ENCODE measurements at places on chromosomes 5 and 9. TPM values are rescaled to one million over a fixed set of nuclear protein-coding genes. Genes with fewer than 3 reads are reported as not detected.

DNA sequence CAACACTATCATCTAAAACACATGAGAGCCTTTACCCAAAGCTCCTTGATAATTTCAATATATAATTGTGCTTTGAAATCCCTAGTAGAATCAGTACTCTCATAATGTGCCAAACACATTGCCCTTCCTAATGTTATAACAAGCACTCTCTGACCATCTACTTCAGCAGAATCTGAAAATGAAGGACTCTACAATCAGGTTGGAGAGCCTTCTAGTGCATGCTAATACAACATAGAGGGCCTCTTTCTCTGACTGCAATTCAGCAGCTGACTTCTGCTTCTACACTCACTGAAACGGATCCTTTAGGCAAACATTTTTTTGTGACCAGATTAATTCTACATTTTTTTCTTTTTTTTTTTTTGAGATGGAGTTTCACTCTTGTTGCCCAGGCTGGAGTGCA lies 155.6 kb downstream of the EPB41L4A start:
- DNase-seq: no peak

- DNase-seq: no peak
Measured at GRCh38 chr9:69891696-69892095, 71.1 kb downstream of the CFAP95 start.

DNA sequence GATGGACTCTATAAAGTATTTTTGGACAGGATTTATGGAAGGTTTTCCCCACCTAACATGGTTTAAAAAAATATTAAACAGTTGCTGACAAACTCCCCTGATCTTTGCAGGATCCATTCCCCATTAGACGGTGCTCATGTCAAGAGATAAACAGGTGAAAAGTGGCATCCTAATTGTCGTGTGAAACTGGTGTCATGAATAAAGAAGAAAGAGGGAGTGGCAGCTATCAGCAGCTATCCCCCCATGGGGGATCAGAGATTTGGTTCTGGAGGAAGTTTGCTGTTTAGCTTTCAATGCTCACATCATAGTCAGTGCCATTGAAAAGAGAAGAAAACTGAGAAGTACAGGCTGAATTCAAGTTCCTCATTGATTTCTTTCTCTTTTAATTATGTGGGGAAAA lies 329.3 kb upstream of the BRINP1 start:
- no peak for DNase-seq

- DNase-seq: no peak
Measured at GRCh38 chr9:19358701-19359100, 21.3 kb downstream of the RPS6 start.

DNA sequence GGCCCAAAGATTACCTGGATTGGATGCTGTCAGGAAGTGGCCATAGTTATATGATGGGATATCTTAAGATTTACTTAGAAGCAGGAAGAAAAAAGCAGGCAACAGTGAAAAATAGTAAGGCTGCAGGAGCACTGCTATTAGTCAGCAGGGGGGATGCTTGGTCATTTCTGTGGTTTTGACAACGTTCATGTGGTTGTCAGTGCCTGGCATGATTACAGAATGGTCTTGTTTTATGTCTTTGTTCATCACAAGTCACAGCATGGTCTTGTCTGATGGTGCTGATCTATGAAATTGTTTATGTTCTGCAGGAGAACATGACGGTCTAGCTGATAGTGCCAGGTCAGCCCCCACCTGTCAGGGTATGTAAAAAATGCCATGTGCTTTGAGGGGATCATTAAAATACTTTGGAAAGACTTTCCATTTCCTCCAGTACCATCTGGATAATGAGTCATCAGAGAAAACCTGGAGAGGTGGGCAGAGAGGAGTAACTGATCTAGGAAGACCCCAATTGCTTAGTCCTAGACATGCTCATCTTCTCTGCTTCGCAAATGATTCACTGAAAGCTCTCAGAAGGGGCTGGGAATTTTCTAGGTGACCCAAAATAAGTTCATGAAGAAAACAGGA lies 48.5 kb downstream of the PLGRKT start:
- no peak for DNase-seq

DNA sequence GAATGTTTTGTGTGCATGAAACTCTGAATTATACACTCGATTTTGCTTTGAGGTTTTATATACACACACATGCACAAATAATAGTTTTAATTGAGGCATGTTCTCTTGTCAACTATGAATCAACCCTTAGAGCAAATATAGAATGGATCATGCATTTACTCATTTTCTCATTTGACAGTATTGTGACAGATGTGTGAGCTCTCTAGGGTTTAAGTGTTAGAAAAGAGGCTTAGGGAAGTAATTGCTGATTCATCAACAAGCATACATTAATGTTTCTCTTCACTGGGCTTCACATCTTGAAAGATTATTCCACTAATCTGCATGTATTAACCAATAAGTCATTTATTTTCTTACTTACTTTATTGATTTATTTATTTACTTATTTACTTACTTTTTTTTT lies 1356.8 kb upstream of the ACO1 start:
- no peak for DNase-seq

The SV2C gene
- total RNA-seq: 0.33 TPM

The LIFR gene
- 79.6 TPM for total RNA-seq
